ENCODE measurements at places on chromosomes 2 and 18.

DNA sequence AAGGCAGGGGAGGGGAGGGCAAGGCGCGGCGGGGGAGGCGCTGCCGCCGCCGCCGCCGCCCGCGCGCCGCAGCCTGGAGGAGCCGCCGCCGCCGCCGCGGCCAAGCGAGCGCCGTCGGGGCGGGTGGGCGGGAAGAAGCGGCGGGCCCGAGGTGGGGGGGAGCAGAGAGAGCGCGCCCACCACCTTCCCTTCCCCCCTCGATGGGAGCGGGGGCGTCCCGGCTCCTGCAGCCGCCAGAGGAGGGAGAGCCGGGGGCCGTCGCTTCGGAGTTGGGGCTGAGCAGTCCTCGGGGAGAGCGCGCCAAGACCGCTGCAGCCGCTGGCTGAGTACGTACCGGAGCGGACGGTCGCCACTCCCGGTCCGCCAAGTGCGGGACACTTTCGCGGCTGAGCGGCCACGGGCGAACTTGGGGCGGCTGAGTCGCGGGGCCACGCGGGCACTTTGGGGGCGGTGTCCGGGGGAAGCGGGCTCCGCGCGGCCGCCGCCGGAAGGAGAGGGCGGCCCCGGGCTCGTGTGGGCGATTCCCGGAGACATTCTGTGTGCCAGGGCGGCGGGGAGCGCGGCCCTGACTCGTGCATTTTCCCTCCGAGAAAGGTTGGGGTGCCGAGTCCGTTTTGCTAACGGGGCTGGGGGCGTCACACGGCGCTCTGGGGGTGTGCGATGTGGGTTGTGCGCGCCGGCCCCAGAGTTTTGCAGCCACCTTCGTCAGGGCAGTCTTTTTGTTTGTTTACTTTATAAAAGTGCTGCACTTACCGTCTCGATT, at the start of gene NAB1:
NAB1 (plus strand) TSS at position 49 of the 763 bp plus-strand sequence. CDS start 10,094 bp downstream, outside the sequence.
- peak; percentile 52 for DNase-seq

DNA sequence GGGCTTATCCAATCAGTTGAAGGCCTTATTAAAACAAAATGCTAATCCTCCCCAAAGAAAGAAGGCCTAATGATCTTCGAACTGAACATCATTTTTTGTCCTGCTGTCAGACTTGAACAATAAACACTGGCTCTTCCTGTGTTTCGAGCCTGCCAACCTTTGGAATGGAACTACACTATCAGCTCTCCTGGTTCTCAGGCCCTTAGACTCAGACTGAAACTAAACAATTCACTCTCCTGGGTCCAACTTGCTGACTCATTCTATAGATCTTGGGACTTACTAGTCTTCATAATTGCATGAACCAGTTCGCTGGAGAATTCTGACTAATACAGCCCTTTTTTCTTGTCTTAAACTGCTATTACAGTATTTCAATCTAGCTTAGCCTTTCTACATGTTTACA, 235.2 kb downstream of the LNPK start:
- DNase-seq: no peak

DNA sequence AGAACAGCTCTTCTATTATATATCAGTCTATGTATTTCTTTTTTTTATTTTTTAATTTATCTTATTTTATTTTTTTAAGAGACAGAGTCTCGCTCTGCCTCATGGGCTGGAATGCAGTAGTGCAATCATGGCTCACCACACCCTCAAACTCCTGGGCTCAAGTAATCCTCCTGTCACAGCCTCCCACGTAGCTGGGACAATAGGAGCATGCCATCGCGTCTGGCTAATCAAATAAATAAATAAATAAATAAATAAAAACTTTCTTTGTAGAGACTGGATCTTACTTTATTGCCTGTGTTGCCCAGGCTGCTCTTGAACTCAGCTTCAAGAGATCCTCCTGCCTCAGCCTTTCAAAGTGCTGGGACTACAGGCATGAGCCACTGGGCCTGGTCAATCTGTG, 117.0 kb downstream of the RBMS1 start:
- no peak for DNase-seq

GRCh38 chr2:123451542-123451941, 573.5 kb upstream of the CNTNAP5 start:
- DNase-seq: no peak

DNA sequence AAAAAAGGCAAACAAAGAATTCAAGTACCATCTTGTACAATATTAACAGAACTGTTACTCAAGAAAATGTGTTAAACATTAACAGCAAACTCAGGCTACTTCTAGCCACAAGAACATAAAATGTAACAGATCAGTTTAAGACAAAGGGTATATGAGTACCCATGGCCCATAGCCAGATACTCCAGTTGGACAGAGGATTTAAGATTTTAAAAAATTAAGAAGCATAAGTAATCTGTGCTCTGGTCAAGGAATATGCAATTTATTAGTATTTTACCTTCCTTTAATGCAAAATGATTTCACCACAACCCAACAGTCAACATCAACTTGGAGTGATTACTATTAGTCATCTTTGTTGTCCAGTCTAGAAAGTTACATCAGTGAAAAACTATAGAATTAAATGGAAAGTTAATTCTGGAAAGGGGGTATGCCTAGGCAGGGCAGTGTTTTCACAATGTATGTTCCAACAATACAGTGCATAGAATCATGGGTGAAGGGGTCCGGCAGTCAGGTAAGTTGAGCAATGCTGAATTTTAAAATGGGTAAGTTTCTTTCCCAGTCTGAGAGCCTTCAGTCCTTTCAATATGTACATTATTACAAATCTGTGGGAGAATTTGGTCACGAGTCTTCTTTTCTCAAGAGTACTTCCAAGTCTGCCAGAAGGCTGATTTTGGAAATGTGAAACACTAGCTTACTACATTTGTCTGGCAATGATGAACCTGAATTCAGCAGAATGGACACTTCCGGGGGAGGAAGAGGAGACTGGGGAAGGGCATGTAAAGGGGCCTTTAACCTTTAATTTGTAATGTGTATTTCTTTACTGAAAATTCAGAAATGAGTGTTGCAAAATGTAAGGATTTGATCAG, 34.5 kb downstream of the SFT2D3 start:
- no peak for DNase-seq

- no peak for DNase-seq
Measured at GRCh38 chr2:49490710-49491109, 336.4 kb upstream of the FSHR start.

DNA sequence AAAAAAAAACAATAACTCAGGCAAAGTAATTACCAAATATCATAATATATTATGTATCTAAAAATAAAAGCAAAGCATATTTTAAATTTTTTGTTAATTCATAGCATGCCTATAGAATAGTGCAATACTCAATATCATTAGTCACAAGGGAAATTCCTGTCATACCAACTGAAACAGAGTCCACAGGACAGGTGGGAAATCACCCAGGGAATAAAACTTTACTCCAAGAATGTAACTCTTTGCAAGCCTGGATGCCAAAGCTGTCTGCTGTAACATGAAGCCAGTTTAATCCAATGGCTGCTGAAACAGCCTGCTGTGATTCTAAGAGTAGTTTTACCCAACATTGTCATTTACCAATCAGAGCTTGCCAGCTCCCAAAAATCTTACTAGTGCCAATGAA, 40.0 kb upstream of the SULT1C3 start:
- DNase-seq: no peak

Data from effector memory CD4-positive, alpha-beta T cell (primary cell).